ENCODE measurements at places on chromosomes 3 and 15.

- no peak for DNase-seq
Observed at GRCh38 chr3:127787571-127788365, 34.5 kb downstream of the MGLL start.

DNA sequence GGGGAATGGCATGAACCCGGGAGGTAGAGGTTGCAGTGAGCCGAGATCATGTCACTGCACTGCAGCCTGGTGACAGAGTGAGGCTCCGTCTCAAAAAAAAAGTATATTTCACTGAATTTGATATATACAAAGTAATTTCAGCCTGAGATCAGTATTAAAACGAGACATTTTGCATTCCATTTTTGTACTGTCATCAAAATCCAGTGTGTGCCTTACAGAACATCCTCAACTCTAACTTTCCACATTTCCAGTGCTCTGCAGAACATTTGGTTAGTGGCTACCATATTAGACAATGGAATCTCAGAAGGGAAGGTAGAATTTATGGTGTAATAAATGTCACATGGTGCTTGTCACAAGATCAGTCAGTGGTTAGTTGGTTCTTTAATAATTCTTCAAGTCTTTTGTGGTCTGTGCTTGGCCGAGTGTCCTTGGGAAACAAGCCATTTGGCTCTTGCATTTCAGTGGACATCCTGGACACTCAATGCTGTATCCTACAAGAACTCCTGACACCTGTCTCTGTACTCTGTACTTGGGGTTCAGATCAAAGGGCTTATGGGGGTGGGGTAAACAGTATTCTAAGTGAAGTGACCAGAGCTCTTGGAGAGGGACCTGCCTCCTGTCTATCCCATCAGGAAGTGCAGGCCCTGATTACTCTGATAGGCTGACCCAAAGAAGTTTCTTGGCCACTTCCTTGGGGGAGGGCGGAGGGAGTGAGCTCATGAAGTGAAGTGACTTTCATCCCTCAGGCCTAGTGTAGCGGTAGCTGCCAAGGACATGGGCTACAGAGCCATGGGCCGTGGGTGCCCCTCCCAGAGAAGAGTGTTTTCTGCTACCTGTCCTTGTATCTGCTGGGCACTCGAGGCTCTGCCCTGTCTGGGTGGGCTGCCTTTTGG lies 3.7 kb downstream of the ACVR2B start:
- DNase-seq, result no peak

DNA sequence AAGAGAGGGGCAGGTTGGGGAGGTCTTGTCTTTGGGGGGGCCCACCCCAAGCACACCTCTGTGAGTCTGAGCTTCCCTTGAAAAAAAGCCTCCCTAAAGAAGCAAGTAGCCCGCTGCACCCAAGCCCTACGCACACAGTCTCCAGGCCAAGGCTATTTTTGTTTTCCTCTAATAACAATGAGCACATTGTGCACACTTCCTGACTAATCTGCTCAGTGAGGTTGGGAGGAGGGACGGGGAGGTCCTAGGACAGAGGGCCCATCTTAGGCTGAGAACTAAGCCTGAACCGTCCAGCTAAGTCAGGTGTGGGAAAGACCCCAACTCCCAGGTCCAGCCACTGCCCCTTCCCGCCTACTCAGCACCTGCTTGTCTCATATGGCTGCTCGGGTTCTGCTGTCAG lies 87.2 kb downstream of the HMG20A start:
- DNase-seq, result no peak

DNA sequence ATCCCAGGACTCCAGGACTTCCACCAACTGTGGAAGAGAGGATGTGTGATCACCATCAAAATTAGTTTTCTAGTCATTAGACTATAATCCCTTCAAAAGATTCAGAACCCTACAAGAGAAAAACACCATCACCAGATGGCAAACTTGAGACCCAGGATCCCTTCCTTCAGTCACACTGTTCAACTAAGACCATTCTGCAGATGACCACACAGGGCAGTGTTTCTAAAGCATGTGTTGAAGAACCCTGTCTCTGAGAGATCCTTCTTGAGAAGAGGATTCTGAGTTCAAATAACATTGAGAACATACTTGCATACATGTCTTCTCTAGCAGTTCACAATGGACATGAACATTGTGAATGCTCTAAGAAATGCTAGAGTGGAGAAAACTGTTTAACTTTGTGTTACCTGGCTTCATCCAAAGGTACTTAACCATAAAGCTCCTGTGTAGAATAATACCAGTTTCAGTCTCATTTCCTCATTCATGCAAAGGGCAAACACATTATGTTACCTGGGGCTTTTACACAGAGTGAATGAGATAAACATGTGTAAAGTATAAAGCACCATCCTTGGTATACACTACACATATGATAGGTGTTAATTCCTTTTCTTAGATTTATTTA lies 2.4 kb upstream of the ADGRG7 start:
- no peak for DNase-seq

DNA sequence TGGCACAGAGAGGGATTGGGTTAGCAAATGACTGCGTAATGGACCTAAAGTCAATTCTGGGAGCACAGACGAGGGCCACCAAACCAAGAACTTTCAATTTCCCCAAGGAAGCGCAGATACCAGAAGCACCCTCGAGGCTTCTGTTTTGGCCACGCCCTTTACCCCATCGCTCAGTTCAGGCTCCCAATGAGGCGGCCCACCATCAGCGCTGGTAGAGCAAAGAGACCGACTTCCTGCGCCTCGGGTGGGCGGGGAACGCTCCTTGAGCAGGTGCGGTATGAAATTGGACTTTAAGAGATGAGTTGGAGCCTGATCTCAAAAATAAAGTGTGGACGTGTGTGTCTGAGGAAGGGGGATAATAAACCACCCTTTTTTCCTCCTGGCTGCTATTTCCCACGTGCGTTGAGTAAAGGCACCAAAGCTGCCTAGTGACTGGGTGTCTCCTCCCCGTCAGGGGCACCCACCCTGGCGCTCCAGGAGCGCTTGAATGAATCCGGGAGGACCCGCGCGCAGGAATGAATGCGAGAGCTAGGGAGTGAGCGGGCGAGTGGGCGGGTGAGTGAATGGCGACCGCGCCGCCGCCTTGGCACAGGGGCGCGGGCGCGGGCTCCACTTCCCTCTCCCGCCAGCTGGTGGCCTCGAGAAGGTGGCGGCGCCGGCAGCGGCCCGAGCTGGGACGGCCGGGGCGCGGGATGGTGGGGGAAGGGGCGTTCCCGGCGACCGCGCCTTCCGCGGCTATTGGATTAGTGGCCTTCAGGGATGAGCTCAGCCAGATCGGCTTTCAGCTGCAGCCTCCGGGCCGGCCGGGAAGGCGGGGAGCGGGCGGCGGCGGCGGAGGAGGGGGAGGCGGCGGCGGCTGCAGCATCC lies at the start of gene SPSB4:
TSS of gene SPSB4 (plus strand) at position 772 of the 867 bp plus-strand sequence. CDS start 14,758 bp downstream, outside the sequence.
- no peak for DNase-seq

DNA sequence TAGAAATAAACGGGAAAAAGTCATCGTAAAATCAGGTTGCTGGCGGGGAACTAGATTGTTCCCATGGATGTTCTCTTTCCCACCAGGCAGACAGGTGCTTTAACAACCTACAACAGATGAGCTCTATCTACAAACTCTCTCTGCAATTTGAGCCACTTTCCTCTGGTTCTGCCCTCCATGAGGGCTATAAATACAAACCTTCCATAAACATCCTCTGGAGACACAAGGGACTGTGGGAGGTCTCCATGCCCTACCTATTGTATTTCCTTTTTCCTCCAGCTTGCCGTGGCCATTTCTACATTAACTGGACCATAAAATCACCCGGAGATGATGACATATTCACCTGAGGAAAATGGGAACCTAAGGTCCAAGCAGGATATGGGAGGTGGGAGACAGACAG lies 151.1 kb downstream of the GABRB3 start:
- DNase-seq, result no peak

DNA sequence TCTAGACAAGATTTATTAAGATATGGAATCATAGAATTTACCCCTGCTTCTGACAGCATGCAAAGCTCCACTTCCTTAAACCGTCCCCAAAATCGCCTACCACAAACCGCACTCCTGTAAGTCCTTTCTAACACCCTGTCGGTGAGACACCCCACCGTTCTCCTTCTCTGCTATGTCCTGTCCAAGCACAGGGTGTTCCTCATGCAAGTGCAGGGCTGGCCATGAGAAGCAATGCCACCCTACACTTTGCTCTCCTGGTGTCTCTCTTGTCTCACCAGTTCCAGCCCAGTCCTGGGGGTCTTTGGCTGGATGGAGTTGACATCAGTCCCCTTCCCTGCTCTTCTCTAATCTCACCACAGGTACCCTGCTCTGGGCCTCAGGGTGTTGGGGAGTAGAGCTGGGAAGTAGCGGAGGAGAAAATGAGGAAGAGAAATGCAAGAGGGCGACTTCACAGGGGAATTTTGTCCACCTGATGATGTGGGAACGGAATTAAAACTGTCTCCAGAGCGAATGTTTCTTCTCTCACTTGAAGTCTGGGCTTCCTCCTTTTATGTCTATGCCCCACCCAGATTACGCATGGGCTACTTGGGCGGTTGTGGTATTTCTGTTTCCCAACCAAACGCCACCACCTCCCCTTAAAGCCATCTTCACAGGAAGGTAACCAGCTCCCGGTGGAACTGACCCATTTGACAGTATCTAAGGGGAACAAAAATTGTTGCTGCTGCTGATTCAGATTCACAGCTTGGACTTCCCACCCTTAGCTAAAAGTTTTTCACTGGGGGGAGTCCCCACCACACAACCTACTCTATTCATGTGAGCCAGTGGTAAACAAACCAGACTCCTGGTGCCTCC lies 49.9 kb downstream of the CASR start:
- DNase-seq, result peak; percentile 52

All from GM19239 (cell line).